ENCODE measurements at places on chromosomes 4 and X.

- no peak overlapping the region for H3K4me3 ChIP-seq
- no peaks in the 10 kb centered on the region for H3K36me3 ChIP-seq
- no peaks in the 10 kb centered on the region for H3K4me1 ChIP-seq
- DNase-seq = no peak
- H3K27ac ChIP-seq = no peak overlapping the region
These were observed 42.4 kb downstream of the NAT8L start for GRCh38 chr4:2101346-2102044.

GRCh38 chr4:3385711-3386420 is 55.9 kb upstream of the HGFAC start:
- H3K36me3 ChIP-seq = no peaks in the 10 kb centered on the region
- no peak overlapping the region for H3K27ac ChIP-seq

GRCh38 chrX:30654989-30655607 is 1.9 kb downstream of the GK start:
- peak overlapping the region; percentile 14 for H3K4me3 ChIP-seq
- H3K27ac ChIP-seq = no peak overlapping the region
- peaks cover 22% of the 10 kb centered on the region for H3K36me3 ChIP-seq
- no peak for DNase-seq
- peaks cover 27% of the 10 kb centered on the region for H3K4me1 ChIP-seq

- H3K4me3 ChIP-seq = no peak overlapping the region
- DNase-seq = no peak
- H3K27ac ChIP-seq = no peak overlapping the region
These were observed 174.5 kb upstream of the MAOA start for GRCh38 chrX:43481576-43481975.

DNA sequence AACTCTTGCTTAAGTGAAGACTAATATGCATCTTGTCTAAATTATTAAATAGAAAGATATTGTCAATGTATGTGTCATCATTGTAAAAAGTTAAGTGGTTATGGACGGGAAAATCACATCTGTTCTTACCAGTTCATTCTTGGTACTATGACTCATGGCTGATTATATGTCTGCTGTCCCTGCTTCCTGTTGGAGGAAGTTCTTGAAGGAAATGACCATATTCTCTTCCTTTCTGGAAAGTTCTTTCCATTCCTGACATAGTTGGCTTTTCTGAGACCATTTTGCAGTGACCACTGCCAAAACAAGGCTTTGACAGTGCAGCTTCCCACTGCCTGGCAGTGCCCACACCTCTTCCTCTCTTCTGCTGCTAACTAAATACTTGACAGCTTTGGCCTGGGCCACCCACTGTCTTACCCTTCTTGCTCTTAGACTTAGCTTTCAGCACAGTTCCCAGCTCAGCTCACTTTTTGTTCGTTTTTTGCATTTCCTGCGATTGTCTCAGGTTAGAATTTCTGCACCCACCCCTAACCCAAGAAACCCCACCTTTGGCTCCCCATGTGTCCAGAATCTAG is 13.2 kb upstream of the CLDN24 start:
- DNase-seq = no peak
- H3K4me3 ChIP-seq = no peak overlapping the region
- no peaks in the 10 kb centered on the region for H3K27me3 ChIP-seq
- peaks cover 22% of the 10 kb centered on the region for H3K36me3 ChIP-seq
- peak overlapping the region; percentile 79 for H3K27ac ChIP-seq

- no peak overlapping the region for H3K27ac ChIP-seq
- DNase-seq = no peak
- no peaks in the 10 kb centered on the region for H3K36me3 ChIP-seq
- no peaks in the 10 kb centered on the region for H3K27me3 ChIP-seq
These were observed 93.4 kb upstream of the MCF2 start for GRCh38 chrX:139801397-139801813.

GRCh38 chrX:64842492-64842891 is 133.8 kb downstream of the ZC4H2 start:
- no peak for DNase-seq
- no peak overlapping the region for H3K27ac ChIP-seq
- H3K4me3 ChIP-seq = no peak overlapping the region
- H3K36me3 ChIP-seq = peaks cover 3% of the 10 kb centered on the region

- DNase-seq = no peak
- H3K27ac ChIP-seq = no peak overlapping the region
- no peaks in the 10 kb centered on the region for H3K4me1 ChIP-seq
- no peak overlapping the region for H3K4me3 ChIP-seq
- H3K27me3 ChIP-seq = no peaks in the 10 kb centered on the region
- H3K36me3 ChIP-seq = no peaks in the 10 kb centered on the region
These were observed 71.3 kb upstream of the SPRY1 start for GRCh38 chr4:123325241-123325681.

DNA sequence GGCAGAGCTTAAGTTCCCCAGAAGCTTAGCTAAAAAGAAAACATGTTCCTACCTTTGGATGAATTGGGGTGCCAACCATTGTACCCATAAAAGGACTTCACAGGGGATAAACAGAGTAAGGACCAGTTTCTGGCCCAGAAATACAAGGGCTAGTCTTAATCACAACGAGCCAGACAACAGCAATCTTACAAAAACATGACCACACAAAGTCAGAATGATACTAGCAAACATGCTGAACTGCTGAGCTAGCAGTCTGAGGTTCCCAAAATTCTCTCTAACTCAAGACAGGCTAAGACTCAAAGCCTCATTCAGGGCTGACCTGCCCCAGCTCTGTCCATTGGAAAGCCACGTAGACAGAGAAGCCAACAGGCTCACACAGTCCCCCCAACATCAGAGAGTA is 40.3 kb downstream of the ATP11C start:
- no peak overlapping the region for H3K4me3 ChIP-seq
- DNase-seq = no peak
- no peak overlapping the region for H3K27ac ChIP-seq
- peaks cover 8% of the 10 kb centered on the region for H3K36me3 ChIP-seq
- no peaks in the 10 kb centered on the region for H3K27me3 ChIP-seq

DNA sequence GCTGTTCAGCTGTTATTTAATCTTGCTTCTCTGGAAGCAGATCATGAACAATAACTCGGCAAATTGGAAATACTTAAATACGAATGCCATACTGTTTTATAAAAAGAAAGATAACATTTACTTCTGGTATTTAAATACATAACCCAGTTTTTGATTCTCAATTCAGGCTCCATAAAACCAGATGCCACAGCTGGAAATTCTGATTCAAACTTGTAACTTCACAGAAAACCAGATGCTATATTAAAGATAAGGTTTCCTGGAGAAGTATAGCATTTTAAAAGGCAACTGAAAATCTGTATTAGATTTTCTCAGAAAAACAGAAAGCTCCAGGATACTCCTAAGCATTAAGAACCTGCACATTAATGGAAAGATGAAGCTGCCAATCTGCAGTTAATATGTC is 40.2 kb downstream of the STX18 start:
- H3K36me3 ChIP-seq = peaks cover 5% of the 10 kb centered on the region
- no peak overlapping the region for H3K27ac ChIP-seq
- no peak overlapping the region for H3K4me3 ChIP-seq
- no peak for DNase-seq
- H3K4me1 ChIP-seq = peaks cover 17% of the 10 kb centered on the region

DNA sequence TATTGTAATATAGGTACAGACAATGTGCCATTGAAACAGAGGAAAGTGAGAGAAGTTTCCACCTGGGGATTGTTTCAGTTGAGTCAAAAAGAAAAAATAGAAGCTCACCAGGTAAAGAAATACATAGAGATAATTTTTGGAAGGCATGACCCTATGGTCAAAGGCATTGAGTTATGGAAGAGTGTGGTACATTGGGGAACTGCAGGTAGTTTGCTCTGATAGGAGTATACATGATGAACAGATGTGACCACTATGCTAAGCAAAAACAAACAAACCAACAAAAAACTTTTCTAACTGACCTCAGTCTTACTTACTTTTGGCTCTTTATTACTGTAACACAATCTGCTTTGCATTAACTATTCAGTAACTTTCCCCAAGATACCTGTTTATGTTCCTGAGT is 85.9 kb downstream of the UGT8 start:
- no peaks in the 10 kb centered on the region for H3K36me3 ChIP-seq
- H3K4me3 ChIP-seq = no peak overlapping the region
- no peak for DNase-seq
- H3K27ac ChIP-seq = no peak overlapping the region
- H3K4me1 ChIP-seq = no peaks in the 10 kb centered on the region
- no peaks in the 10 kb centered on the region for H3K27me3 ChIP-seq

- DNase-seq = peak; percentile 59
- peaks cover 30% of the 10 kb centered on the region for H3K4me1 ChIP-seq
- no peak overlapping the region for H3K27ac ChIP-seq
- H3K27me3 ChIP-seq = no peaks in the 10 kb centered on the region
- H3K4me3 ChIP-seq = no peak overlapping the region
These were observed 16.3 kb upstream of the ZNF827 start for GRCh38 chr4:145954924-145955339.

DNA sequence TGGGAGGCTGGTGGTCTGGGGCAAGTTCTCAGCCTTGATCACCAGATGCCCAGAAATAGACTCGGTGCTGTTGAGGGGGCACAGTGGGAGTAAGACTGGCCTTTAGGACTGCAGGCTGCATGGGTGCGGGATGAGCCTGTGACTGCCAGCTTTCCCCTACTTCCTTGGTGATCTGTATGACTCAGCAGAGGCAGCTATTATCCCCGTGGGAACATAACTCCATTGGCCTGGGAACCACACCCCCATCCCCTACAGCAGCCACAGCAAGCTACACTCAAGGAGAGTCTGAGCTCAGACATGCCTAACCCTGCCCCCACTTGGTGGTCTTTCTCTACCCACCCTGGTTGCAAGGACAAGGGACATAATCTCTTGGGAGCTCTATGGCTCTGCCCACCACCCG is 20.6 kb downstream of the CLIC2 start:
- H3K27ac ChIP-seq = no peak overlapping the region
- no peak overlapping the region for H3K4me3 ChIP-seq
- no peaks in the 10 kb centered on the region for H3K27me3 ChIP-seq

DNA sequence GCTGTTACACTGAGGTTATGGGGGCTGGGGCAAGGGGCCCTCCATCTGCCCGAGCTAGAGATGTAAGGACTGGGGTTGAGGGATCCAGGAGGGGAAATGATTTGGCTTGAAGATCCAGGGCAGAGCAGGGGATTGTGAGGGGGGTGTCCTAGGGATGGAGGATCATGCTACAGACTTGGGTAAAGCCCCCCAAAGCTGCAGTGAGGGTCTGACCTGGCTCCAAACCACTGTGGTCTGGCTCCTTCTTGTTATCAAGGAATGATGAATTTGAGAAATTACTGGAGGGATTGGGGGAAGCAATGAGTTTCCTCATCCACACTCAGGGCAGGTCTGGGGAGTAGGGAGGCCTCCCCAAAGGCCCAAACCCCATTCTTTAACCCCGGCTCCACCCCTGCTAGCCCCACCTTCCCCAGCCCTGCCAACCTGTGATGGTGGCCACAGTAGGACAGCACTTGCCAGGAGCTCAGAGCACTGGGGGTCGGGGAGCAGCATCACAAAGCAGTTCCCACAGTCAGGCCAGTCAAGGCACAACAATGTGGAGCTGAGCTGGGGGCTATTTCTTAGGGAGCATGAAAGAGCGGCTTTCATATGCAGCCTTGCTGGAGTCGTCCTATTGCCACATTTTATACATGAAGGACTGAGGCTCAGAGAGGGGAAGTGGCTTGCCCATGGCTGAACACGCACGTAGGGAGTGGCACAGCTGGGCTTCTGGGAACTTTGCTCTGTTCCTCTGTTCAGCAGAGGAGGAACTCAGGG is 165.5 kb downstream of the EFNB1 start:
- no peaks in the 10 kb centered on the region for H3K27me3 ChIP-seq
- H3K4me3 ChIP-seq = no peak overlapping the region
- no peak for DNase-seq

DNA sequence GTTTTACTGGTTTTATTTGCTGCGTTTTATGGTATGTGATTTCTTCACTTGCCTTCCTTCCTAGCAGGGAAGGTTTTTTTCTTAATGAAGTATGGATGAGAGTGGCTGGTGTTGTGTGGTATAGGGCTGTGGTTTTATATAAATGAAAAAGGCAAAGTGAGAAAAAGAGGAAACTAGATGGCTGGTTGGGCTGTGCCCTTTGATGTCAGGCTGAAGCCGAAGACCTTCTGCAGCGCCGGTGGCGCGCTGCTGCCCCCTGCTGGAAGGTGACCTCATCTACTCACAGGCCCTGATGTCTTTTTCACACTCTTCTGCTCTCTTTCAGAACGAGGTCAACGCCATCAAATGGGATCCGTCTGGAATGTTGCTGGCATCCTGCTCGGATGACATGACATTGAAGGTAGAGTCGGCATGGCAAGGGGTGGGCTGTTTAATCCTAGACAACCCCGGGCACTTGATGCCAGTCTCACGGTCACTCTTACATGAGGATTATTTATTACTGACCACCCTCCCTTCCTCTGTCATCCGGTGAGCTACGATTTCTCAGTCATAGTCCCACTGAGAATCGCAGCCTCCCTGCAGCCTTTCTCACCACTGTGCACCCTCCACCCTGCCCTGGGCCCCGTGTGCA is 56.6 kb downstream of the GPR143 start:
- H3K27me3 ChIP-seq = no peaks in the 10 kb centered on the region
- H3K27ac ChIP-seq = peak overlapping the region; percentile 83
- peak overlapping the region; percentile 32 for H3K4me3 ChIP-seq
- H3K36me3 ChIP-seq = peaks cover 28% of the 10 kb centered on the region
- DNase-seq = peak; percentile 74

GRCh38 chr4:137266511-137266910 is 265.8 kb downstream of the PCDH18 start:
- no peak for DNase-seq
- H3K36me3 ChIP-seq = no peaks in the 10 kb centered on the region
- no peak overlapping the region for H3K4me3 ChIP-seq
- H3K27ac ChIP-seq = no peak overlapping the region
- H3K27me3 ChIP-seq = no peaks in the 10 kb centered on the region
- H3K4me1 ChIP-seq = no peaks in the 10 kb centered on the region
